ENCODE measurements at places on chromosomes 3 and 15. TPM values are rescaled to one million over a fixed set of nuclear protein-coding genes. Genes with fewer than 3 reads are reported as not detected.

Gene USP3
- total RNA-seq = 30.6 TPM

Gene DCLK3
- not detected for total RNA-seq

Gene ZNF660
- total RNA-seq = 0.88 TPM

Gene ANKRD63
- total RNA-seq = not detected

Gene ALS2CL
- total RNA-seq = 7.8 TPM

Gene CISH
- 2.5 TPM for total RNA-seq

Gene CD200R1L
- total RNA-seq = not detected

Gene RASGRP1
- 0.10 TPM for total RNA-seq

Gene SLC22A13
- not detected for total RNA-seq

Gene FANCD2OS
- not detected for total RNA-seq

Gene NLGN1
- total RNA-seq = 3.0 TPM

Gene NEO1
- 2.7 TPM for total RNA-seq

Gene WDR49
- total RNA-seq = 0.47 TPM

Gene NDN
- 63.3 TPM for total RNA-seq

Gene CILP
- total RNA-seq = 0.12 TPM

Gene LXN
- total RNA-seq = 121 TPM

Gene ZNF501
- total RNA-seq = 2.2 TPM

Gene CORO2B
- total RNA-seq = 10.9 TPM

Gene TRIM42
- not detected for total RNA-seq

Gene HCLS1
- 77.3 TPM for total RNA-seq

Gene SHISA5
- total RNA-seq = 305 TPM

Gene UNC13C
- total RNA-seq = not detected

Gene RBMS3
- total RNA-seq = 24.0 TPM

Gene CFAP20DC
- 6.7 TPM for total RNA-seq

Gene ADAMTS7
- 83.0 TPM for total RNA-seq

Gene DLL4
- total RNA-seq = 213 TPM

Gene LRRC3B
- not detected for total RNA-seq

Gene P2RY1
- 1.3 TPM for total RNA-seq

Gene C3orf22
- total RNA-seq = not detected

Gene DNAH12
- total RNA-seq = 0.12 TPM

Gene CLEC3B
- not detected for total RNA-seq
